ENCODE measurements at places on chromosomes 2 and 18.

- DNase-seq: no peak
Observed at GRCh38 chr2:216619411-216620393, 13.5 kb upstream of the IGFBP2 start.

GRCh38 chr2:131039101-131039440, 54.2 kb downstream of the FAM168B start:
- DNase-seq: no peak

DNA sequence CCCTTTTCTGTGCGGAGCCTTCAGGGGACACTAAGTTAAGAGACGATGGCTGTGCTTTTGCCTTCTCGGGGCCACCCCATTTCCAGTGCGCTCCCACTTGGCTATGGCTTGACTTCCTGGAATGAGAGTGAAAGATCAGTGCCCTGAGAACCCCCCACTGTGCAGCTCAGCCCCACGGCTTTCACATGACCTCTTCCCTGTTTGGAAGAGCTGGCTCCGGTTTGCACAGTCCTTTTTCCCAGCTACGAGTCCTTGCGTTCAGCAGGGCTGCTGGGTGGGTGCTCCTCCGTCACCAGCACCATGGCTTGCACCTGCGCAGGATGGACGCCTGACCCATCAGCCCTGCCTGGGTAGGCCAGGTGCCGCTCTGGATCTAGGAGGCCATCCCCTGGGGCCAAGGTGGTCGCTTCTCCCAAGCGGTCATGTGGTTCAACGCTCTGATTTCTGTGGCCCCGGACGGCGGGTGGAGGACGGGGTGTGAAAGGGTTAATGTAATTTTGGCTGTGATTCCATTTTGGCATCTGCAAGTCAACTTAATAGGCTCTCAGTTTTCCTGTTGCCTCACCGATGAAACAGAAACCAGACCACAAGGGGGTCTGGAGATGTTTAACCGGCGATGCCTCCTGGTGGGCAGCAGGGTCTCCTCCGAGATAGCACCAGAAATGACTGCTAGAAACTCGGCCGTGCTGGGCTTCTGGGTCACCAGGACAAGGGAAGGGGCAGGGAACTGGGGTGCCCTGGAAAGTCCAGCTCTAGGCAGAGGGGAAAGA, 113.1 kb upstream of the HAAO start:
- no peak for DNase-seq

GRCh38 chr2:211900000-211900399, 638.6 kb downstream of the ERBB4 start:
- DNase-seq: no peak

GRCh38 chr2:152028182-152028862, 70.5 kb downstream of the CACNB4 start:
- no peak for DNase-seq
